Activated effector memory CD4-positive, alpha-beta T cell treated with Interleukin-2 at 50 U/mL for 16 hours (primary cell): ENCODE measurements at places on chromosomes 2 and 18.

DNA sequence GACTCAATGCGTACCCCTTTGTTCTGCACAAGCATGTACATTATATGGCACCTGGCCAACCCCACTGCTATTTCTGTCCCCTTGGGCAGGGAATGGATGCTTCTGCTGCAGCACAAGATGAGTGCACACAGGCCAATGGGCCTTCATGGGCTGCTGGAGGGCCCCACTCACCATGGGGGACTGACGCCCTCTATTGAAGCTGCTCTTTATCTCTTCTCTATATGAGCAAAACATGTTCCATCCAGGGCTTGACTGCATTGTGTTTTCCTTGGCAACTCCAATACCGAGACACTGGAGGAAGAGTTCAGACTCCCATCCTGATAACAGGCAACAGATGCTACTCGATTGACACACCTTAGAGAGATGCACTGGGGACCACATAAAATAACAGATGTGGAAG, 251.6 kb upstream of the NCKAP5 start:
- DNase-seq = no peak

DNA sequence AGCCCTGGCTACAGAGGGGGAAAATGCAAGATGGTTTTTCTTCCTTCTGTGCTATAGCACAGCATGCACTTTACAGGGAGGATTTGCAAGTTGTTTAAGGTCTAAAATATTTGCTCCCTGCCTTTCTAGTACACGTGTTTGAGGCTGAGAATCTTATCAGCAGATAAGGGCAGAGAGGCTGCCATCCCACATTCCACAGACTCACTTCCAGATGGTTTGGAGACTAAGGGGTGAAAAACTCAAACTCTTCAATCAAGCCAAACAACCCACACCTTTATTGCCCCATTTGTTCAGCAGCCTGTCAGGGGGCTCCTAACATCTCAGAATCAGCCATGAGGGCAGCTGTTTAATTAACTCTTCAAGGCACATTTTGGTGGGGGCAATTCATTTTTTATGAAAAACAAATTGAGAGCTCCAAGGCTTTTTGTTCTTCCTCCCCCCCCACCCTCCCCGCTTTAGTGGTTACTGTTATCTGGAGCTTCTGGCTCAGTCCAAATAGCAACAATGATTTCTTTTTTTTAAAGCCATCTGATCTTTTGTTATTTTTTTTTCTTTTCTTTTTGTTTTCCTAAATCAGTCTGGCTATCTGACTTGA, 242.6 kb upstream of the NT5C1B start:
- DNase-seq = no peak

GRCh38 chr18:76850112-76850511, 27.8 kb downstream of the ZNF236 start:
- DNase-seq = no peak

GRCh38 chr2:107028661-107029060, 142.7 kb upstream of the ST6GAL2 start:
- DNase-seq = no peak

DNA sequence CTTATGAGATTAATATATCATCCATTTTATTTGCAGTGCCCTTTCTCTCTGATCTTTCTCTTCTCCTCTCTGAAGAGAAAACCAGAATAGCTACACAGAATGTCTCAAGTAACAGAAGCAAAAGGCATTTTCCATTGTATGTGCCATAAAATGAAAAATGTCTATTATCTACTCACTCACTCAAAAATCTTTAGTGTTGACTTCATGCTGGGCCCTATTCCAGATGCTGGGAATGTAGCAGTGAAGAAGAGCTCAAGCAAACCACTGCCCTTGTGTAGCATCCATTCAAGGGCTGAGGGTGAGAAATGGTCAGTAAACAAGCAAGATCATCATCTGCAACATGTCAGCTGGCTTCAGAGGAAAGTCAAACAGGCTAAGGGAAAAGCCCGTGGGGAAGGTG, 427.7 kb downstream of the METTL4 start:
- DNase-seq = no peak

DNA sequence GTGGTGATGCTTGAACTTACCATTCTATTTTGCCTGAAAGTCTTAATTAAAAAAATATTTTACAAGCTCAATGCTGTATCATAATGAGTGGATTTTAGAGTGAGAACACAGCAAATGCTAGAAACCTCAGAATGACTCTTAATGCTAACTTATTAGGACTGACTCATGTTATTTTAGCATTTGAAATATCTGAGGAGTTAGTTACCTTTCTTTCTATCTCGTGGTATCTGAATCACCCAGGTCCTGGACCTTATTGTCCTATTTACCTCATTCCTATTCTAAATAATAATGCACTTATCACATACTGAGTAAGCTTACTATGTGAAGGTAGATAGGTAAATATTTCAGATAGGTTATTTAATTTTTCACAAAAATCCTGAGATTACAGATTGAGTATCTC, 70.7 kb downstream of the SOS1 start:
- no peak for DNase-seq

- no peak for DNase-seq
Observed at GRCh38 chr2:146209842-146210275, 1635.0 kb upstream of the ACVR2A start.

DNA sequence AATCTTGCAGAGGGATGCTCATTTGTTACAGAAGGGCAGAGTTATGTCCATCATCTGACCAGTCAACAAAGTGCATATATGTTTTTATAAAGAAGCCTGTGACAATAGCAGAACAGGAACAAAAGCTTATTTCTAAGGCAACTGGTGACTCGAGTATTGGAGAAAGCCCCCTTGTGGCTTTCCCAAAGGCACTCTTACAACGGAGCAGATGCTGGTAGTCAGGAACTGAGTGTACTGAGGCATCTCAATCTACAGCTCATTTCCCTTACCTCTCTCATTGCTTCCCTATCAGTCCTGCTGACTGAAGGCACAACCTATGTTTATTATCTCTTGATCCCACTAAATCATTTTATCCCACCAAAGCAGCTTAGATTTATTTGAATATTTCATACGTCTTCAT, 557.1 kb upstream of the CHAC2 start:
- DNase-seq = no peak

- no peak for DNase-seq
Observed at GRCh38 chr2:241773511-241774418, 2.9 kb upstream of the GAL3ST2 start.

- no peak for DNase-seq
Observed at GRCh38 chr2:75538521-75539490, 21.9 kb downstream of the EVA1A start.

GRCh38 chr2:73285159-73285739, 971 bp upstream of the FBXO41 start:
- DNase-seq = no peak

DNA sequence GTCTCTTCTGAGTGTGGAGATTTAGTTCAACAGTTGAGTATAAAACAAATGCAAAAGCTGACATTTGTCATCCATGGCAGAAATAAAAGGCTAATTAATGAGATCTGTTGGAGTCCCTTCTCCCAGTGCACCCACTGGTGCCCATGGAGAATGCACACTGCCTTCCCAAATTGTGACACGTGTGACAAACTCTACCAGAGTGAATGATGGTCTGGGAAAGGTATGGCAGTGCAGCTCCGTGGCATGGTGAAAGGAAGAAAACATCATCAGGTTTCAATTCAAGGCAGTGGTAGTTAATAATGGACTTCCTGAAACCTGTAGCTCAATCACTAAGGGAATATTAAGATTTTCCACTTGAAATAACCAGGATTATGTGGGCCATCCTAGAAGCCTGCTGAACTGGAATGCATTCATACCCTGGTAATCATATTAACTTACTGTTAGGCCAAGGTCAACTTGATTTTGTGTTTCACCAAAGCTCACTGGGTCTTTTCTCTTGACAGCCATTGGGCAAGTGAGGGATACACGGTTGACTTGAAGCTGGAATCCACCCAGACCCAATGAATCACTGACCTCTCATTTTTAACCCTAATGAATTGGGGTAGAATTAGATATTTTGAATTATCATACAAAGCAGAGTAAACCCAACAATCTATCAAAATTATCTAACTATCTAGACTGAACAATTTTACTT, 167.6 kb downstream of the AFF3 start:
- DNase-seq = no peak

DNA sequence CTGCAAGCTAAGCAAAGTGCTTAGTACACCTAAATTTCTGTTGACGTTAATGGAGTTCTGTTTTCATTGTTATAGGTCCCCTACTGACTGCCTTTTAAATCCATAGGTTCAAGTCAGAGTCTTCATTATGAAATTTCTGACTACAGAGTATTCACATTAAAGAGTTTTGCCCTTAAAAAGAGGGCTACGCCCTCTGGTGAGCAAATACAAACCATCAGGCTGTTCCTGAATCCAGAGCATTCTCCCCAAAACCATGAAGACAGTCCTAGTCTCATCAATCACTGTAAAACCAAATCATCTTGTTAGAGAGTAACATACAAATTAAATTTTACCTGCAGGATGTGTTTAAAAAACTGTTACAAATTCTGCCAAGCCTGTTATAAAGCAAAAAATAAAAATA, 1091.7 kb downstream of the TDRD15 start:
- no peak for DNase-seq

- no peak for DNase-seq
Observed at GRCh38 chr2:42942214-42942989, 150.0 kb upstream of the HAAO start.

GRCh38 chr2:186617148-186617547, 27.3 kb downstream of the ITGAV start:
- no peak for DNase-seq

- no peak for DNase-seq
Observed at GRCh38 chr2:70104231-70105111, 17.2 kb downstream of the PCBP1 start.
